ENCODE measurements at places on chromosomes 5 and 9. TPM values are rescaled to one million over a fixed set of nuclear protein-coding genes. Genes with fewer than 3 reads are reported as not detected.

GRCh38 chr9:91771027-91771426 lies 179.0 kb downstream of the ROR2 start:
- no peaks in the 10 kb centered on the region for H3K27me3 ChIP-seq
- H3K4me1 ChIP-seq: peaks cover 92% of the 10 kb centered on the region
- H3K27ac ChIP-seq: peak overlapping the region; percentile 80
- no peak overlapping the region for H3K4me3 ChIP-seq

- no peaks in the 10 kb centered on the region for H3K27me3 ChIP-seq
- no peak for DNase-seq
- H3K4me3 ChIP-seq: no peak overlapping the region
- no peak overlapping the region for H3K27ac ChIP-seq
These were observed 16.7 kb upstream of the GPBP1 start for GRCh38 chr5:57157131-57157530.

The CRB2 gene
- total RNA-seq: not detected

DNA sequence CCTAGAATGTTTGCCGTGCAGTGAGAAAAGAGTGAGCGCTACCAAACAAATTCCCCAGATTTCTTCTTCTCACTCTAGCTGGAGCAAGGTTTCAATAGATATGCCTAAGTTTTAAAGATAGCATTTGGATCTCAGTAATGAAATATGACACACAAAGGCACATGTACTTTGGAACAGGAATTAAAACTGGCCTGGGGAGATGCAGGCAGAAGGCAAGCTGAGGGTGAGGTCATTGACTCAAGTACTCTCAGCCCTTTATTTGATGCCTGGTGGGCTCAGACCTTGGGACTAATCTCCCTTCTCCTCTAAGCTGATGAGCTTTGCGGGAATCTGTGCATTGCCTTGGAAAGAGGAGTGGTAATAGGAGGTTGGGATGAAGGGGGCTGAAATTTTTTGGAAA lies 323.3 kb upstream of the SLC30A5 start:
- no peaks in the 10 kb centered on the region for H3K36me3 ChIP-seq
- DNase-seq: no peak
- no peak overlapping the region for H3K4me3 ChIP-seq
- no peaks in the 10 kb centered on the region for H3K27me3 ChIP-seq
- H3K27ac ChIP-seq: no peak overlapping the region

The EXOSC2 gene
- total RNA-seq: 12.5 TPM

DNA sequence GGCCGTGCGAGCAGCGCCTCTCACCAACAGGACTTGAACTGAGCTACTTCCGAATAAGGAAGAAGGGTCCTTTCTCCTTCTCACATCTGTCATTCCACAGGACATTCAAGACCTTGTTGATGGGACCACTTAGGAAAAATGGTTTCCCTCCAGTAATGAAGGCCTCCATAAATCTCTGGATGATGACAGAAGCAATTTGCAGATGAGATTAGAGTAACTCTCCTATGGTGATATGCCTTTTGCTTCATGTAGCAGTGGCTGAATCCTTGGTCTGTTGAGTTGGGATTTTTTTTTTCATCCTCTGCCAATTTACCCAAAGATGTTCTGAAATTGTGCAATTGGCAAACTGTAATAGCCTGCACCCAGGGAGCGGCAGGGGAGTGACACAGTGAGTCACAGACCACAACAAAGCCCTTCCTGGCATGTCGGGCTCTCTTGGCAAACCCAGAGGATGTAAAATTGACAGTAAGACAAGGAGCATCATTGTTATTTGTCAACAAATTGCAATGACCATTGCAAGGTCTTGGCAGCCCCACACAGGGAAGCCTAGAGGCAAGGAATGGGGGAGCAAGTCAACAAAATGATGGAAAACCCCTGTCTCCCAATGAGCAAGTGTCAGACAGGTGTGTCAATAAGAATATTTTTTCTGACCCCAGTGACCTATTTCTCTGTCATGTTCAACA lies 275.9 kb downstream of the ACTL7B start:
- no peak overlapping the region for H3K4me3 ChIP-seq
- H3K27me3 ChIP-seq: no peaks in the 10 kb centered on the region
- H3K27ac ChIP-seq: no peak overlapping the region

The SLC6A18 gene
- not detected for total RNA-seq

The PDE8B gene
- total RNA-seq: 6.1 TPM

DNA sequence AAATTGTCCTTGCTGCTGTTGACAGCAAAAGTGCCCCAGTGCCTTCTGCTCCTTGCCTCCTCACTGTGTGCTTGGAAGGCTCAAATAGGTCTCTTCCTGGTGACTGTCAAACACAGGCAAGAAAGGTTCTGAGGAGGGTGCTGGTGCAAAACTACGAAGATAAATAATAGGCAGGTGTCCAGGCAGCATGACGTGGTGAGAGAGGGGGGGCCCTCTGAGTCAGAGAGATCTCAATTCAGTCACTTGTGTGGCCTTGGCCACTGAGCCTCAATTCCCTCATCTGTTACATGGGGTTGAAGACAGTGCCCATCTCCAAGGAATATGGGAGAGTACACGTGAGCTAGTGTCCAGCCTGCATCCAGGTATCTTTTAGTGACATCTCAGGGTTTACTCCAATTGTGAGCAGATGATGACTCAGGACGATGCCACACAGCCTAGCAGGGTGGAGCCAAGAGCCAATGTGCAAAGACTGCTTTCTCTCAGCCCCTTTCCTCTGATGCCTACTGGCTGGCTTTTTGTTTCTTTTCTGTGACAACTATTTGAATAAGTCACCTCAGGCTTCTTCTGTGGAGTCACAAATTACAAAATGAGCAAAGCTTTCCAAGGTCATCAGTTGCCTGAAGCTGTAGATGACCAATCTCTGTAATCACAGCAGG lies 29.7 kb upstream of the SMIM32 start:
- peaks cover under 1% of the 10 kb centered on the region for H3K27me3 ChIP-seq
- H3K4me1 ChIP-seq: no peaks in the 10 kb centered on the region
- no peaks in the 10 kb centered on the region for H3K36me3 ChIP-seq
- no peak overlapping the region for H3K27ac ChIP-seq

The GCNT4 gene
- 1.4 TPM for total RNA-seq

DNA sequence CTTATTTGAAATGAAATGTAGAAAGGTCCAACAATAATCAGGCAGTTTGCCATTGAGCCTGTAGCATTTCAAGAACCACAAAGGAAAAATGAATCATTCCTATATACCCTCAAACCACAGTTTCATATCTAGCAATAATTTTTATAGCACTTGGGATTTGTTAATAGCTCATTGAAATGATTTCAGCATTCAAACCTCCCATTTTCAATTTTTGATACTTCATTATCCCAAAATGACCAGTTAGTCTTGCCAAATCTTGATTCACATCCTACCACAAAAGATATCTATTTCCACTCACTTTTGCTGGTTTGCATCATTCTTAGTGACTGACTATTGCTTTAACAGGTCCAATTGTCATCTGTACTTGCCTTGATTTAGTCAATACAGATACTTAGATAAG lies 790.1 kb downstream of the TLE1 start:
- no peaks in the 10 kb centered on the region for H3K27me3 ChIP-seq
- H3K4me1 ChIP-seq: no peaks in the 10 kb centered on the region
- no peak for DNase-seq
- no peak overlapping the region for H3K27ac ChIP-seq
- H3K36me3 ChIP-seq: no peaks in the 10 kb centered on the region

- H3K4me1 ChIP-seq: peaks cover 39% of the 10 kb centered on the region
- no peaks in the 10 kb centered on the region for H3K27me3 ChIP-seq
- no peaks in the 10 kb centered on the region for H3K36me3 ChIP-seq
- no peak for DNase-seq
- H3K4me3 ChIP-seq: no peak overlapping the region
These were observed 91.5 kb upstream of the DNAH5 start for GRCh38 chr5:14035859-14036503.

The CNTFR gene
- 3.0 TPM for total RNA-seq

DNA sequence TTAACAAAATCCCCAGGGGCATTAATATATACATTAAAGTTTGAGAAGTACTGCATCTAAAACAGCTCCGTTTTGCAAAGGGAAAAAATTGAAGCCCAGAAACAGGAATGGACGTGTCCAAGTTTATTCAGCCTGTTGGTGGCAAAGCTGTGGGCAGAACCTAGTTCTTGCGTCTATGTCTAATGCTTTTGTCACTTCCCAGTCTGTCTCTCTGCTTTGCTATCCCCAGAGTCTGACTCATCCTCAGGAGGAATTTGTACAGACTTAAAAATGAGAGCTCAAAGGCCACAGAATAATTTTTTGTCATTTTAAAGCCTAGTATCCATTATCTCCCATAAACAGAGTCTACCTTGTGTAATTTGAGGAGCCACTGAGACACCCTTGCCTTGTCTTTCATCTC lies 330.9 kb upstream of the GRIA1 start:
- no peak overlapping the region for H3K4me3 ChIP-seq
- H3K27me3 ChIP-seq: no peaks in the 10 kb centered on the region
- no peak for DNase-seq
- H3K4me1 ChIP-seq: no peaks in the 10 kb centered on the region

- H3K4me1 ChIP-seq: peaks cover 9% of the 10 kb centered on the region
- H3K27ac ChIP-seq: no peak overlapping the region
- no peaks in the 10 kb centered on the region for H3K36me3 ChIP-seq
These were observed 249.6 kb downstream of the SLIT3 start for GRCh38 chr5:169051351-169051750.

The PCDHB8 gene
- total RNA-seq: 1.9 TPM

DNA sequence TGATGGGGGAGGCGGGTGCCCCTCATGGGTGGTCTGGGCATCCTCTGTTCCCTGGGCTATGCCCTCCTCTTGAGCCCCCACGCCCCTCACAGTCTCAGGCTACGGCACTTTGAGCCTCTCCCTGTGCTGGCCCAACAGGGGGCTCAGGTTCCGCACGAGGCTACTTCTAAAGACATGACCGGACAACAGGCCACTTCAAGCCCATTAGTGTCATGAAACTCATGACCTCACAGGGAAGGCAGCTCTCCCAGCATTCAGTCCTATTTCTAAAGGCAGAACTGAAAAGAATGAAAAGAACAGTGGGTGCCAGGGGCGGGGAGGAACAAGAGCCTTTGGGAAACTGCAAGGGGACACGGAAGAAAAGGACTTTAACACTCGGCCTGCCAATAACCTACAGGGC lies 45.0 kb downstream of the COL23A1 start:
- DNase-seq: peak; percentile 41
- H3K4me1 ChIP-seq: peaks cover 7% of the 10 kb centered on the region
- H3K36me3 ChIP-seq: no peaks in the 10 kb centered on the region
- no peaks in the 10 kb centered on the region for H3K27me3 ChIP-seq
- no peak overlapping the region for H3K4me3 ChIP-seq
- H3K27ac ChIP-seq: no peak overlapping the region

DNA sequence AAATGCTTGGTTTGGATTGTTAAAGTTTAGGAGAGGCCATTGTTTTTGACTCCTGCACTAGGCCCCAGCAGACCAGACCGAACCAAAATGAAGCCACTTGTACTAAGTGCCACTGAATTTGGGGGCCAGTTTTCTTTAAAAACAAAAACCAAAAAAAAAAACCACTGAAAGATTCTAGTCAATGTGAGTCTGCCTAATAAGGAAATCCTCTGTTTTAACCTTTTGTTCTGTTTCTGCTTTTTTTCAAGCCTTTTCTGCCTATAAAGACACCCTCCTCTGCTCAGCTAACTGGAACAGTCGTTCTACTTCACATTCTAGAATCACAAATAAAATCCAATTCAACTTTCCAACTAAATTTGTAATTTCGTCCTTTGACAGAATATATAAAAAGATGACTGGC lies 64.9 kb downstream of the SERINC5 start:
- H3K36me3 ChIP-seq: no peaks in the 10 kb centered on the region
- no peaks in the 10 kb centered on the region for H3K27me3 ChIP-seq
- H3K4me3 ChIP-seq: no peak overlapping the region
- DNase-seq: no peak
- peaks cover 49% of the 10 kb centered on the region for H3K4me1 ChIP-seq

DNA sequence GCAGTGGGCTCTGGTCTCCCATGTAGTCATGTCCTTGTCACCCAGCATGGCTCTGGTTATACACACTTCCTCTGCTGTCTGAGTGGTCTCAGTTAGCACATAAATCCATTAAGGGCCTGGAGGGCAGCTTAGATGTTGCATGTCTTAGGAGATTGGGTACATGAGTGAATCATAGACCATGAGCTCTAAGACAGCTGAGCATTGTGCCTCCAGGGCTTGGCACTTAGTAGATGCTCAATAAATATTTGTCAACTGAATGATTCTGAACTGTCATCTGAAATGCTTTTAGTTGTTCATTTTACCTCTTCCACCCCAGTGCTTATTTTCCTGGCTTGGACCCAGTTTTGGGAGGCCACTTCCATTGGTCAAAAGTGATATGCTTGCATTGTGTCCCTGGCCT lies 135.6 kb downstream of the BOD1 start:
- no peaks in the 10 kb centered on the region for H3K27me3 ChIP-seq
- H3K4me1 ChIP-seq: peaks cover 30% of the 10 kb centered on the region
- no peak overlapping the region for H3K27ac ChIP-seq
- H3K36me3 ChIP-seq: no peaks in the 10 kb centered on the region
- H3K4me3 ChIP-seq: no peak overlapping the region
- no peak for DNase-seq

The ABCA1 gene
- total RNA-seq: 85.9 TPM

- H3K27ac ChIP-seq: no peak overlapping the region
- no peaks in the 10 kb centered on the region for H3K4me1 ChIP-seq
- no peaks in the 10 kb centered on the region for H3K36me3 ChIP-seq
- H3K4me3 ChIP-seq: no peak overlapping the region
- no peak for DNase-seq
These were observed 238.2 kb downstream of the NR3C1 start for GRCh38 chr5:143165049-143165880.

The ROPN1L gene
- not detected for total RNA-seq

The TAF1L gene
- not detected for total RNA-seq

DNA sequence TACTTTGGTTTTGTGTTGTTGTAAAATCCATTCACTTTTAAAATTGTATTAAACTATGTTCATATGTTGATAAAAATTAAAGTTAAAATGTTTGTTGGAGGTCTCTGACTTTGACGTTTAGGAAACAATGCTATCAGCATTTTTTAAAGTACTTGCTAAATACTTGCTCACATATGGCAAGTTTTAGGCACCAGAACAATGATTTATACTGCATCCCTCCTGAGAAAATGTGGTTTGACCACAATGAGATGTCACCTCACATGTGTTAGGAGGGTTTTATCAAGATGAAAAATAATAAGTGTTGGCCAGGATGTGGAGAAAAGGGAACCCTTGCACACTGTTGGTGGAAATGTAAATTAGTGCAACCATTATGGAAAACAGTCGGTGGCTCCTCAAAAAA lies 180.8 kb downstream of the HSD17B3 start:
- H3K4me3 ChIP-seq: no peak overlapping the region
- H3K4me1 ChIP-seq: no peaks in the 10 kb centered on the region
- H3K27ac ChIP-seq: no peak overlapping the region
- H3K27me3 ChIP-seq: no peaks in the 10 kb centered on the region

- no peak overlapping the region for H3K4me3 ChIP-seq
- H3K27me3 ChIP-seq: no peaks in the 10 kb centered on the region
- no peaks in the 10 kb centered on the region for H3K36me3 ChIP-seq
These were observed 89.3 kb downstream of the ALDH1A1 start for GRCh38 chr9:72863456-72864094.

The CTSL gene
- total RNA-seq: 159 TPM

DNA sequence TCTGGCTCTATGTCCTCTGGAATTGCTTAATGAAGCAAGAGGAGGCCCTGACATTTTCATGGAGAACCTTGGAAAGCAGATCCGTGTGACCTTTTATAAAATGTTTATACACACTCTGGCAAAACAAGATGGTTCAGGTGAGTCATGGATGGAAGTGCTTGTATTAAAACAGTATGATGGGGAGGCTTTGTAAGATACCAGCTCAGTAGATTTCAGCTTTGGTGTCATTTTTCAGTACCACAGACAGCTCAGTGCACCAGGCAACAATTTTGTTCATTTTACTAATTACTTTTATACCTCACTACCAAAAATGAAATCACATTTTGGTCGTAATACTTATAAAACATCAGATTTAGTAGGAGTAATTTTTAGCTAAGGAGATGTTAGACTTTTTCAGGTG lies 5.2 kb downstream of the KCNN2 start:
- peaks cover 20% of the 10 kb centered on the region for H3K4me1 ChIP-seq
- no peaks in the 10 kb centered on the region for H3K27me3 ChIP-seq
- no peaks in the 10 kb centered on the region for H3K36me3 ChIP-seq
